Naive thymus-derived CD4-positive, alpha-beta T cell (primary cell): ENCODE measurements at places on chromosomes 7 and 10. TPM values are rescaled to one million over a fixed set of nuclear protein-coding genes. Genes with fewer than 3 reads are reported as not detected.

GRCh38 chr10:93917821-93918220 lies 24.0 kb downstream of the SLC35G1 start:
- no peak for DNase-seq

- no peak for DNase-seq
Measured at GRCh38 chr7:152312316-152312715, 123.5 kb downstream of the KMT2C start.

ABCC2 gene
- 4.2 TPM for total RNA-seq

GRCh38 chr10:61487506-61487905 lies 34.3 kb upstream of the TMEM26 start:
- no peak for DNase-seq

GRCh38 chr10:111873041-111873440 lies 310.5 kb downstream of the GPAM start:
- DNase-seq = no peak

MDH2 gene
- total RNA-seq = 171 and 172 TPM in 2 replicates

DNA sequence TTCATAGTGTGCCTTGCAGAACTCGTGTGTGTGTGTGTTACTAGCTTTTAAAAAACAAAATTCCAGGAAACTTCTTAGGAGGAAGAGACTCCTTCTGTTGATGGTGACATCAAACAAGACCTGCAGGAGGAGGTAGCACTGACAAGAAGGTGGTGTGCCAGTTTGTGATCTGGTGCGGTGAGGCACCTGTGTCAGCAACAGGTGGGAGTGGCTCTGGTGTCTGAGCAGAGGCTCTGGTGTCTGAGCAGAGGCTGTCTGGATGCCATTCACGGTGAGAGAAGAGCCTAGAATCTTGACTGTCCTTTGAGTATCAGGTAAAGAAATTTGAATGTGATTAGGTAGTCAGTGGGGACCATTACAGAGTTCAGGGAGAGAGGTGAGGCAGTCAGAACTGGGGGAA lies 122.8 kb downstream of the INPP5A start:
- no peak for DNase-seq

WEE2 gene
- 0.11 TPM for total RNA-seq

LBX1 gene
- not detected for total RNA-seq

- DNase-seq = no peak
Measured at GRCh38 chr7:95585426-95585789, 10.9 kb downstream of the PDK4 start.

DNA sequence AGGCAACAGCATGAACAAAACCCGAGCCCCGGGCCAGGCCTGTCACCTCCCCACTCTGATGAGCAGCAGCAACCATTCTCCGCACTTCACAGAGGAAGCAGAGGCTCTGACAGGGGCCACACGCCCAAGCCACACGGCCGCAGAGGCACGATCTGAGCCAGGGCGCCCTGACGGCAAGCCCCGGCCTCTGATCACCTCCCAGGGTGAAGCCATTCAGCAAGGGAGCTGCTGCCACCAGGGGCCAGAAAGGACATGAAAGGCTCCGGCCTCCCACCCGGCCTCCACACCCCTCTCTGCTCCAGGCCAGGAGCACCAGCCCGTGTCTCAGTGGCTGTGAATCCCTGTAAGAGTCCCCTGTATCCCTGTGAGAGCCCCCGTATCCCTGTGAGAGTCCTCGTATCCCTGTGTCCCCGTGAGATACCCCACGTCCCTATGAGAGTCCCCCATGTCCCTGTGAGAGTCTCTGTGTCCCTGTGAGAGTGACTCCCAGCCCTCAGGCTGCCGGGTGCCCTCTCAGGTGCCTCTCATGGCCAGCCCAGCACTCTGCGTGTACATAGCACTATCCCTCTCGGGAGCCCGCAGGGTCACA lies 187.8 kb downstream of the MAD1L1 start:
- no peak for DNase-seq

GRCh38 chr7:99098824-99099498 lies 44.9 kb downstream of the SMURF1 start:
- no peak for DNase-seq

HOXA3 gene
- total RNA-seq = not detected

- no peak for DNase-seq
Measured at GRCh38 chr10:4691776-4692175, 134.2 kb upstream of the AKR1E2 start.

GRCh38 chr7:101729241-101729883 lies 88.1 kb upstream of the CUX1 start:
- no peak for DNase-seq

SYT15 gene
- total RNA-seq = 1.5 TPM
